ENCODE measurements at places on chromosomes 2 and 18. TPM values are rescaled to one million over a fixed set of nuclear protein-coding genes. Genes with fewer than 3 reads are reported as not detected.

Gene SLC14A1
- 0.20 TPM for total RNA-seq

DNA sequence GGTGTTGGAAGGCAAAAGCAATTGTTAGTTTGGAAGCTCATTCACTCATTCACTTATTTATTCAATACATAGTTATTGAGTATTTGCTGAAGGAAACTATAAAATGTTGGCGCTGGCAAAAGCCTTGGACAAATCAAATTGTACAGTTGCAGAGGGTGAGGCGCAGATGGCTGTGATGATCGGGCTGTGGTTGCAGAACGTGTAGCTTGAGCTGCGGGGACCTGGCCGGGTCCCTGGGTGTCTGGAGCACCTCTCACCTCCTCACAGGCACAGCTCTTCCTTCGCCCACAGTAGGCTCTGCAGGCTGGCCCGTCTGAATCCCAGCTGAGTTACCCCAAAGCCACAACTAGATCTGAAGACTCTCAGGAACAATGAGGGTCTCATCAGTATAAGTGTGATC, 72.7 kb downstream of the LDLRAD4 start:
- DNase-seq = no peak
- H3K27me3 ChIP-seq = peaks cover 21% of the 10 kb centered on the region
- H3K4me3 ChIP-seq = no peak overlapping the region
- H3K4me1 ChIP-seq = no peaks in the 10 kb centered on the region
- H3K36me3 ChIP-seq = no peaks in the 10 kb centered on the region

Gene ALK
- total RNA-seq = not detected

Gene LHCGR
- not detected for total RNA-seq

Gene MSTN
- total RNA-seq = not detected

- no peak for DNase-seq
- H3K27me3 ChIP-seq = no peaks in the 10 kb centered on the region
- no peaks in the 10 kb centered on the region for H3K4me1 ChIP-seq
- H3K4me3 ChIP-seq = no peak overlapping the region
- no peak overlapping the region for H3K27ac ChIP-seq
- H3K36me3 ChIP-seq = no peaks in the 10 kb centered on the region
Observed at GRCh38 chr2:154452471-154452870, 246.0 kb upstream of the KCNJ3 start.

DNA sequence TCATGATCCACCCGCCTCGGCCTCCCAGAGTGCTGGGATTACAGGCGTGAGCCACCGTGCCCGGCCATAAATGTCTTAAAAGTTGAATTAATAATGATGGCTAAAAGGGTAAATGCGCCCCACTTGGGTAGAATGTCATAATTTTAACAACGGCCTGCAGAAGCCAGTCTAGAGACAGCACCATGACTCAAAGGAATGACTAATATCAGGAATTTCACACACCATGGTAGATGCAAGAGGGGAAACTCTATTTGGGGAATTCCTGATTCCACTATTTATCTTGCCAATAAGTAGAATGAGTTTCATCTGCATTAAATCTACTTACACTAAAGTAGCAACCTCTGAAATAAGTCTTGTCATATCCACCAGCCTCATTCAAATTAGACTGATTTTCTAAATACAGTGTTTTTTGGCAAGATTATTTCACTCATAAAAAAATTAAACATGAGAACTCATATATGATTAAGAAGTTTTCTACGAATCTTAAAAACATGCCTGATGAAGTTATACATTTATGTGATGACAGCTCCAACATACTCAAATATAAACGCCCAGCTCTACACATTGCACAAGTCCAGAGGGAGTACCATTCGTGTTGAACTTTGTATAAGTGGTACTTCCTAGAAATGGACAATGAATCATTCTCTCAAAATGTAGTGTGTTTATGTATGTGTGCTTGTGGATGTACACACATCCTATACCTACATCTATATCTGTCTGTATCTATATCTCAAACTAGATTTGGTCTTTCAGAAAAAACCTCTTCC, 309.7 kb downstream of the IRS1 start:
- no peak overlapping the region for H3K4me3 ChIP-seq
- no peaks in the 10 kb centered on the region for H3K27me3 ChIP-seq
- H3K36me3 ChIP-seq = no peaks in the 10 kb centered on the region
- no peak for DNase-seq
- no peak overlapping the region for H3K27ac ChIP-seq

GRCh38 chr2:189485146-189485545, 43.9 kb downstream of the WDR75 start:
- no peak overlapping the region for H3K27ac ChIP-seq
- no peak overlapping the region for H3K4me3 ChIP-seq
- no peaks in the 10 kb centered on the region for H3K27me3 ChIP-seq
- DNase-seq = no peak

GRCh38 chr18:62101321-62101721, 85.5 kb downstream of the PIGN start:
- no peaks in the 10 kb centered on the region for H3K4me1 ChIP-seq
- peaks cover 10% of the 10 kb centered on the region for H3K36me3 ChIP-seq

Gene PLA2R1
- not detected for total RNA-seq

- no peak overlapping the region for H3K27ac ChIP-seq
- no peaks in the 10 kb centered on the region for H3K4me1 ChIP-seq
- H3K4me3 ChIP-seq = no peak overlapping the region
- no peak for DNase-seq
- no peaks in the 10 kb centered on the region for H3K36me3 ChIP-seq
Observed at GRCh38 chr2:27572998-27573429, 9.8 kb upstream of the ZNF512 start.

GRCh38 chr2:107727318-107727717, 99.4 kb upstream of the RGPD4 start:
- H3K36me3 ChIP-seq = peaks cover 61% of the 10 kb centered on the region
- no peaks in the 10 kb centered on the region for H3K27me3 ChIP-seq
- H3K4me1 ChIP-seq = no peaks in the 10 kb centered on the region
- peak overlapping the region; percentile 11 for H3K27ac ChIP-seq
- DNase-seq = no peak

GRCh38 chr2:160731856-160732255, 238.2 kb upstream of the RBMS1 start:
- no peaks in the 10 kb centered on the region for H3K27me3 ChIP-seq
- no peaks in the 10 kb centered on the region for H3K36me3 ChIP-seq
- no peaks in the 10 kb centered on the region for H3K4me1 ChIP-seq
- no peak overlapping the region for H3K27ac ChIP-seq
- no peak for DNase-seq

Gene MRO
- total RNA-seq = not detected

DNA sequence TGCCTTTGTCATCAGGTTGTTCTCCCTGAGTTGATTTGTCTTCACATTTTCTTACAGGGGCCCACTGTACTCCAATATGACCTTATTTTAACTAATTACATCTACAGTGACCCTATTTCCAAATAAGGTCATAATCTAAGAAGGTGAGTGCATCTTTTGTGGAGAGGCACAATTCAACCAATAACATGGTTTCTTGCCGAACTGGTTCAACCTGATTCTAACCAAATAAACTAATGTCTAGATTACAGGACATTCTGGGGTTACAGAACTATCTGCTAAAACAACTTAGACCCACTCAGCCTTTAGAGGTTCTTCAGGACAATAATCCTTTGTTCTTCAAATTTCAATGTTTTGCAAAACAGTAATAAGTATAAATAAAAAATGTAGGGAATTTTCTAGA, 496.5 kb upstream of the SOX11 start:
- H3K4me1 ChIP-seq = no peaks in the 10 kb centered on the region
- H3K36me3 ChIP-seq = no peaks in the 10 kb centered on the region
- DNase-seq = no peak
- H3K27ac ChIP-seq = no peak overlapping the region

- no peaks in the 10 kb centered on the region for H3K36me3 ChIP-seq
- DNase-seq = no peak
- H3K27me3 ChIP-seq = no peaks in the 10 kb centered on the region
Observed at GRCh38 chr2:132470746-132471145, 54.1 kb downstream of the GPR39 start.

DNA sequence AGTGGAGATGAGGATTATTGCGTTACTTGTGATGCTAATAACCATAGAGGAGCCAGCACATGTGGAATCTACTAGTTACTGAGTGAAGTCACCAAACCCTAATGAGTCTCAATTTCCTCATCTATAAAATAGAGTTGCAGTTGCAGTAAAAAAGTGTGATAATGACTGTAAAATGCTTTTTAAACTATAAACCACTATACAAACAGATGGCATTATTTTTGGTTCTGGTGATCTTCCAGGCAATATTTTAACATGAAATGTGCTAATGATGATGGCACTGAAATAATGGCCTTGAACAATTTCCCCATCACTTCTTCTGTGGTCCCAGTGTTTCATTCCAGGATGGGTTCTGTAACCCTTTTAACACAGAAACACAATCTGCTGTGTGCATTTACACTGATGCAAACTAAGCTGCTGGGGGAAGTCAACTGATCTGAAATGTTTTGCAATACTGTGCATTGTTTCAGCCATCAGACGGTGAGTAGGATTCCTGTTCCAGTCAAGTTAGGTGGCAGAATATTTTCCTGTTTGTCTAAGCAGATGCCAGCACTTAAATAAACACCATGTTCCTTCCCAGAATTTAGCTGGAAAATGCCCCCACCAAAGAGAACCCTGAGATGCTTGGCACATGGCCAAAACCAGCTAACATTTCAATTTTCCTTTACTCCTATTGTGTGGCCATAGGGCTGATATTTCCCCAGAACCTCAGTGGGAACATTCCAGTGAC, 52.6 kb downstream of the TACR1 start:
- DNase-seq = no peak
- no peaks in the 10 kb centered on the region for H3K4me1 ChIP-seq
- H3K27me3 ChIP-seq = no peaks in the 10 kb centered on the region
- no peak overlapping the region for H3K4me3 ChIP-seq

- no peak for DNase-seq
- H3K36me3 ChIP-seq = no peaks in the 10 kb centered on the region
- no peaks in the 10 kb centered on the region for H3K27me3 ChIP-seq
- no peak overlapping the region for H3K27ac ChIP-seq
- no peaks in the 10 kb centered on the region for H3K4me1 ChIP-seq
Observed at GRCh38 chr2:241018051-241018891, 19.9 kb downstream of the SNED1 start.

Gene RND3
- 0.51 TPM for total RNA-seq

Gene CBLN2
- not detected for total RNA-seq

GRCh38 chr2:225177098-225177497, 134.8 kb upstream of the DOCK10 start:
- no peak for DNase-seq
- no peaks in the 10 kb centered on the region for H3K36me3 ChIP-seq
- no peak overlapping the region for H3K27ac ChIP-seq
- no peak overlapping the region for H3K4me3 ChIP-seq
- H3K27me3 ChIP-seq = no peaks in the 10 kb centered on the region

Gene SERPINB13
- total RNA-seq = not detected

Gene ASAP2
- 4.3 TPM for total RNA-seq

- DNase-seq = no peak
- H3K36me3 ChIP-seq = no peaks in the 10 kb centered on the region
- H3K4me1 ChIP-seq = no peaks in the 10 kb centered on the region
- no peak overlapping the region for H3K27ac ChIP-seq
- no peak overlapping the region for H3K4me3 ChIP-seq
Observed at GRCh38 chr18:45325778-45326177, 289.5 kb upstream of the SLC14A2 start.

- no peak overlapping the region for H3K4me3 ChIP-seq
- H3K27ac ChIP-seq = no peak overlapping the region
- DNase-seq = no peak
- H3K4me1 ChIP-seq = no peaks in the 10 kb centered on the region
Observed at GRCh38 chr2:234291765-234292204, 205.1 kb downstream of the ARL4C start.

DNA sequence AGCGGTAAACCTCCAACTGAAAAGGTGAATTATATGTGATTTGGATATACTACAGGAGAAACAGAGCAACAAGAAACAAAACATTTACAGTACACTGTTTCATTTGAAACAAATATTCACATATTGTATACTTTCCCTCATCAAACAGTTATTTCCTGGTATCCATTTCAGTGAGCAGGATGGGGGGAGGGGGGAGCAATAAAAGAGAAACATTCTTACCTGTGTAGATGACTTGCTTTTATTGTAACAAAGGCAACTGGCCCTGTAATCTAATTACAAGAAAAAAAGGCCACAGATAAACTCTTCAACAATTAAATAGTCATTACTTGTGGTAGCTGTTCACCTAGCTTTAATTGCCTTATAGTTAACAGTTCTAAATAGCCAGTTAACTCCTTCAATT, 3.9 kb upstream of the PPP1CB start:
- no peak overlapping the region for H3K27ac ChIP-seq
- peaks cover 3% of the 10 kb centered on the region for H3K4me1 ChIP-seq
- DNase-seq = no peak

GRCh38 chr2:177584030-177584692, 191.6 kb downstream of the AGPS start:
- no peaks in the 10 kb centered on the region for H3K27me3 ChIP-seq
- H3K4me3 ChIP-seq = no peak overlapping the region
- DNase-seq = no peak
- H3K27ac ChIP-seq = no peak overlapping the region
- no peaks in the 10 kb centered on the region for H3K4me1 ChIP-seq

DNA sequence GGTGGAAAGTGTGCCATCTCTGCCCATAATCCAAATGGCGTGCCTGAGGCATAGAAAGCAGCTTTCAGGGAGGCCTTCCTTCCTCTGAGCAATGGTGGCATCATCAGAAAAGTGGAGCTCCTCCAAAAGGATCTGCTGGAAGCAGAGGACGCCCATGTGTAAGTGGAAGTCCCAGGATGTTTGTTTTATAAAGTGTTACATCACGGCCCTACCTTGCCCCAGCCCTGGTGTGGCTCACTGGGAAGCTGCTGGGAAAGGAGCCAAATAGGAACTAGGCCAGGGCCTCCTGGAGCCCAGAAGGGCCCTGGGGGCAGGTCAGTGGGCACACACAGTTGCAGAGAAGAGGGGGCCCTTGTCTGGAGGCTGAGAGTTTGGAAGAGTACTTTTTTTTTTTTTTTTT, 4.2 kb upstream of the ODC1 start:
- no peak for DNase-seq
- H3K4me1 ChIP-seq = peaks cover 29% of the 10 kb centered on the region
- no peak overlapping the region for H3K4me3 ChIP-seq
- no peak overlapping the region for H3K27ac ChIP-seq

DNA sequence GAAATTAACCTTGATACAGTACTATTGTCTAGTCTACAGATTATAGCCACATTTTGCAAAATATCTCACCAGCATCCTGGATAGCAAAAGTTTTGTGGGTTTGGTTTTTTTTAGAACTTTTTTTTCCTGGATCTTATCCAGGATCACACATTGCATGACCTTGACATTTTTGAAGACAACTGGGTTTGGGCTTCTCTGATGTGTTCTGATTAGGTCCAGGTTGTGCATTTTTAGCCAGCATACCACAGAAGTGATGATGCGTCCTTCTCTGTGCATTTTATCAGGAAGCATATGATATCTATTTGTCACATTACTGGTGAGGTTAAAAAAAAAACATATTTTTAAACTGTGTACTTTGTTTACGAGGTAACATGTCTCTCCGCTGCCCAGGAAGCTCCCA, 221.0 kb upstream of the OSR1 start:
- no peaks in the 10 kb centered on the region for H3K36me3 ChIP-seq
- no peaks in the 10 kb centered on the region for H3K27me3 ChIP-seq
- H3K27ac ChIP-seq = no peak overlapping the region
- no peak overlapping the region for H3K4me3 ChIP-seq
- H3K4me1 ChIP-seq = no peaks in the 10 kb centered on the region
